ENCODE measurements at places on chromosomes 11 and 22.

DNA sequence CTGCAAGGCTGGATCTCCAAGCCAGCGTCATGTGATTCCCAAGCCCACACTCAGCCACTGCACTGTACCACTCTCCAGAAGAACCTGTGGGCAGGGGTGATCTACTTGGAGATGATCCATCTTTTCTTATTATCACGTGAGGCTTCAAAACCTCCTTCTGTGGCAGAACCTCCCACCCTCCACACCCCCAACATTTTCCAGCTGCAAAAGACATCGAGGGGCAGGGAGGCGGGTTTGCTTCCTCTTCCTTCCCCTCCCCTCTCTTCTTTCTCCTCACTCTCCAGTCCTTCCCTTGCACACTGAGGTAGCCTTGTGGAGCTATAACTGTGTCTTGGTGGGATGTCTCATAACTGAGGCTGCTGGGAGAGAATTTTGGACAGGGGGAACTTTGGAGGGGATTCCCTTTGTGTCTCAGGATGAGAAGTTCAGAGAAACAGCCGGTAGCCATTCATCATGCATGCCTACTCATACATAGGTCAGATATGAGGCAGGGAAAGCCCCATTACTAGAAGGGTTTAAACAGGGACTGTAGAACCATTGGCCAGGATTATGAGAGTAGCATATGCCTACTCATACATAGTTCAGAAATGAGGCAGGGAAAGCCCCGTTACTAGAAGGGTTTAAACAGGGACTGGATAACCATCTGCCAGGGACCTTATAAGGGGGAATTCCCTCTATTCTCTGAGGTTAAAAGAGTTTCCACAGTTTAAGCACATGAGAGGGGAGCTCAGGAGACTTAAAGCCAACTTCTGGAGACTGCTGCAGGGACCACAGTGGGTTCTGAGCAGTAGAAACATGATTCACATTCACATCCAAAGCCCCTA, 420.7 kb upstream of the CADM1 start:
- DNase-seq: no peak

GRCh38 chr11:116885951-116886655, 48.7 kb upstream of the APOA1 start:
- DNase-seq: no peak

DNA sequence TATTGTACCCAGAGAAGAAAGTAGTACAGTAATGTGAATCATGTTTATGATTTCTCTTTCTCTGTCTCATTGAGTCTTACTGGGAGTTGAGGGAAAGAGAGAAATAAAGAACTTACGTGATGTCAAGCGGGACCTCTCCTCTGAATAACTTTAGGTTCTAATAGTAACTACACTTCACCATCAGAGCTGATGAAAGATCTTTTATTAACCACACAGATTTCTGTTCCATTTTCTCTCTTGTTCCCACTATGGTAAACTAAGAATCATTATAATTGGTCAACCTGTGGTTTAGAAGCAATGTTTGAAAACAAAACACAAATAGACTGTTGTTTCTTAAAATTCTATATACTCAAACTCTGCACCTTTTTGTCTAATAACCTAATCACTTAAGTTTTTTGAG, 142.3 kb downstream of the ELP4 start:
- DNase-seq: no peak

DNA sequence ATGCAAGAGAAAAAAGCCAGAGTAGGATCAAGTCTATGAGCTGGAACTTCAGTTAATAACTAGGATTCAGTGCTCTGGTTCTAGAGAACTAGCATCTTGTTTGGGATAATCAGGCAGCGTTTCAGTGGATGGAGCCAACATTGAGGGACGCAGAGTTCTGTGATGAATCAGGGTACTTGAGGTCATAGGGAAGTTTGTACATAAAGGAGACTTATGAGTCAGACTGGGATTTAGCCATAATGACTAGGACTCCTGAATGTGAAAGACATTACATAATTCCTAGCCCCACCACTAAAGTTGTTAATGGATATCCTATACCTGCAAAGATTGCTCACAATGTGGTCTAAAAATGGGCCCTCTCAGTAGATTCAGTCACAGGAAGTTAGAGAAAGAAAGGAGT, 6.8 kb downstream of the SLN start:
- DNase-seq: no peak

- DNase-seq: no peak
Measured at GRCh38 chr11:108405706-108406105, 61.6 kb downstream of the C11orf65 start.

DNA sequence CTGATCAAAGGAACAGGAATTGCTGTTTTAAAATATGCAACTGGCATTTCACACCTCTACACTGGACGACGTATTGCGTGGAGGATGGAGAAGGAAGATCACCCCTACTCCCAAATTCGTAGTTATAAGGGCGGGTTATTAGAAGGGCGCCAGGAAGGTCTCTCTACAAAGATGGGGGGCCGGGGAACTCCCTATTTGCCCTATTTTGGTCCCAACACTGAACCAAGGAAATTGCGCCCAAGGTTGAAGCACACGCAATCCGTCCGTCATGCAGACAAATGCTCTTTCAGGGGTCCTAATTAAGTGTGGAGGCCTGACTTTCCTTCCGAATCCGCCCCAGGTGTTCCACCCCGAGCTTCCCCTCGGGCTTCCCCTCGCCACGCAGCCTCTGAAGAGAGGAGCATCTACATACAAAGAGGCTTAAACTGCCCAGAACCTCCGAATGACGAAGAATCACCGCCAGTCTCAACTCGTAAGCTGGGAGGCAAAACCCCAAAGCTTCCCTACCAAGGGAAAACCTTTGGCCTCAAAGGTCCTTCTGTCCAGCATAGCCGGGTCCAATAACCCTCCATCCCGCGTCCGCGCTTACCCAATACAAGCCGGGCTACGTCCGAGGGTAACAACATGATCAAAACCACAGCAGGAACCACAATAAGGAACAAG, 396 bp downstream of the NPAT start:
- no peak for DNase-seq

- no peak for DNase-seq
Measured at GRCh38 chr11:1177771-1178090, 20.0 kb downstream of the MUC5AC start.

DNA sequence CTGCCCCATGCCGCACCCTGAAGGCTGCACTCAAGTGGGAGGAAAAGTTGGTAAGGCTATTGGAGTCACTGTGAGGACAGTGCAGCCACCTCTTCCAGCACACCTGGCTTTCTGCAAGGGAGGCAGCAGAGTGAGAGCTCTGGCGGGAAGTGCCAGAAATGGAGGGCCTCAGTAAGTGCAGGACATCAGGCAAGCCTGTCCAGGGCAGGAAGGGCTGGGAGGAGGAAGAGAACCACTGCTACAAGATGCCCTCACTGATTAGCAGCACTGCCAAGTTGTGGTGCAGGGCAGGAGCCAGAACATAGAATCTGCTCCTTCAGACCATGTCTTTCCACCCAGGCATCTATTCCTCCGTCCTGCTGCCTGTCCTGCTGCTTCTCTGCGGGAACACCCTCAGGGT, 61.2 kb upstream of the CLTCL1 start:
- DNase-seq: no peak

DNA sequence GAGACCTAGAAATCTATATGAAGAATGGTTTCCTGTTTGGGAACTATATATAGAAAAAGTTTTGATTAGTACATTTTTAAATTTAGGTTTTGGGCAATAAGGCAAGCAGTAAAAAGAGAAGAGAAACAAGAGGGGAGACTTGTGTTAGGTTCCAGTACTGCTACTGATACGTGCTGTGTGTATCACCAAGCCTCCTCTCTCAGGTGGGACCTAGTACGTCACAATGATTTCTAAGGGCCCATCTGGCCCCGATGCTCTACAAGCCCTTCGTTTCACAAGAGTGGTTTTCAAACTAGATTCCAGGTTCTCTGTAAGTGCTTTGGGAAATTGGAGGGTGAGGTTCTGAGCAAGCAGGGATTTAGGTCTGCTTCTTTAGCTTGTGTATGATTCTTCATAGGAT, 39.2 kb downstream of the USP35 start:
- DNase-seq: no peak

Data from activated CD8-positive, alpha-beta memory T cell treated with anti-CD3 and anti-CD28 coated beads for 1 hour (primary cell).